ENCODE measurements at places on chromosomes 6 and 20.

DNA sequence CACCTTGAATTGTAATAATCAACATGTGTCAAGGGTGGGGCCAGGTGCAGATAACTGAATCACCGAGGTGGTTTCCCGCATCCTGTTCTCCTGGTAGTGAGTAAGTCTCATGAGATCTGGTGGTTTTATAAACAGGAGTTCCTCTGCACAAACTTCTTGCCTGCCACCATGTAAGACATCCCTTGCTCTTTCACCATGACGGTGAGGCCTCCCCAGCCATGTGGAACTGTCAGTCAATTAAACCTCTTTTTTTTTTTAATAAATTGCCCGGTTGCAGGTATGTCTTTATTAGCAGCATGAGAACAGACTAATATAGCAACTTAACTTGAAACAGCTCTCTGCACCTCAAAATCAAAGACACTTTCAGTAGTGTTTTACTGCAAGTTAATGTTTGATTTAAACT, 121.6 kb downstream of the OGFRL1 start:
- H3K4me1 ChIP-seq: peaks cover 4% of the 10 kb centered on the region
- peaks cover 22% of the 10 kb centered on the region for H3K27me3 ChIP-seq
- no peak overlapping the region for H3K27ac ChIP-seq
- no peak for DNase-seq
- no peaks in the 10 kb centered on the region for H3K36me3 ChIP-seq
- H3K4me3 ChIP-seq: no peak overlapping the region

GRCh38 chr20:61644378-61645076, 392.5 kb downstream of the CDH4 start:
- no peaks in the 10 kb centered on the region for H3K36me3 ChIP-seq
- no peaks in the 10 kb centered on the region for H3K4me1 ChIP-seq
- H3K27ac ChIP-seq: no peak overlapping the region
- no peak overlapping the region for H3K4me3 ChIP-seq
- no peaks in the 10 kb centered on the region for H3K27me3 ChIP-seq

DNA sequence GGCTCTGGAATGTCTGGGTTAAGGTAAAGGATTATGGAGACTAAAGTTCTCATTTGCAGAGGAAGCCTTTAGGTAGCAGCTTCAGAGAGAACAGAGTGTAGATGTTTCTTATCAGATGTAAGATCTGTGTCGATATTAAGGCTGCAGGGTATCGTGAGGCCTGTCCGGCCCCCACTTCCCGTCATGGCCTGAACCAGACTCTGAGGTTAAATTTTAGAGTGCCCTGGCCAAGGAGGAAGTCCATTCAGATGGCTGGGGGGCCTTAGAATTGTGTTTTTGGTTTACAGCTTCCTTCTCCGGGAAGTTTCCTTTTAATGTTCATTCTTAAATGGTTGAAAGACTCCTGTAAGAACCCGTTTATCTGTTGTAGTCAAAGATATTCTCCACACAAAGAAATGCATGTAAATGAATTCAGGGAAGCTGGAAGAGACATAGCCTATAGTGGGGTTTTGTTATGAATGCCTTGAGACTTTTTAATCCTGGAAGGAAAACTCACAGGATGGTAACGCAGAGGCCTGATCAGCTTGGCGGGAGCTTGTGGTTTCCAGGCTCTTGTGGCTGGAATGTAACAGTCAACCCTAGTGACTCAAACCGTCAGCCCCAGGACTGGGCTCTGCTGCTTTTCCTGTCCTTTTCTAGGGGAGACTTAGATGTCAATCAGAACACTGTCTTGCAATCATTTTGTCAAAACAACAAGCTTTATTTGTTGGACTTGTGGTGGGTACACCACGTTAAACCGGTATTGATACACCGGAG, 34.7 kb downstream of the KIF25 start:
- no peak overlapping the region for H3K4me3 ChIP-seq
- peaks cover 13% of the 10 kb centered on the region for H3K4me1 ChIP-seq
- peaks cover 66% of the 10 kb centered on the region for H3K27me3 ChIP-seq
- no peaks in the 10 kb centered on the region for H3K36me3 ChIP-seq
- DNase-seq: no peak
- H3K27ac ChIP-seq: no peak overlapping the region

- DNase-seq: no peak
- H3K36me3 ChIP-seq: no peaks in the 10 kb centered on the region
- H3K27me3 ChIP-seq: no peaks in the 10 kb centered on the region
- no peaks in the 10 kb centered on the region for H3K4me1 ChIP-seq
Measured at GRCh38 chr20:6401893-6402557, 279.2 kb upstream of the FERMT1 start.

DNA sequence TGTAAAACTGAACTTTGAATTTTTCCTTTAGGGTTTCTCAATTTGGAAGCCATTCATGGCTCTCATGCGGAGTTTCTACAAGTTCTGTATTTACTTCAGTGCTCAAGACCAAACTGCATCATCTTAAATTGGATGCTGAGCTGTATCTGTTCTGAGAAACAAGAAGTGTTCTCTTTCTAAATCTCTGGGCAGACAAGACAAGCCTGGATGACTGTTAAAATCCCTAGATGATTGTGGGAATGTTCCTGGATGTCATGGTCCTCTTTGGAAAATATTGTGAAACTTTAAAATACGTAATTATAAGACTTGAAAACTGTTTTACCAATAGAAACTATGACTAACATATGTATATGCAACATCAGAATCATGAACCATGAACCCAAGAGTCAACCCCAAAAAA, 6.2 kb upstream of the GCM1 start:
- H3K4me1 ChIP-seq: no peaks in the 10 kb centered on the region
- no peak overlapping the region for H3K27ac ChIP-seq
- H3K4me3 ChIP-seq: no peak overlapping the region
- H3K36me3 ChIP-seq: no peaks in the 10 kb centered on the region

- no peak overlapping the region for H3K27ac ChIP-seq
- peaks cover 66% of the 10 kb centered on the region for H3K4me1 ChIP-seq
- no peak for DNase-seq
- H3K36me3 ChIP-seq: peaks cover 39% of the 10 kb centered on the region
Measured at GRCh38 chr20:41560970-41561369, 57.2 kb downstream of the CHD6 start.

GRCh38 chr6:26609463-26609862, 12.7 kb downstream of the ABT1 start:
- H3K27me3 ChIP-seq: peaks cover 24% of the 10 kb centered on the region
- no peak overlapping the region for H3K4me3 ChIP-seq
- no peak for DNase-seq
- peaks cover 26% of the 10 kb centered on the region for H3K4me1 ChIP-seq
- no peak overlapping the region for H3K27ac ChIP-seq
